ENCODE measurements at places on chromosomes 1 and 21.

DNA sequence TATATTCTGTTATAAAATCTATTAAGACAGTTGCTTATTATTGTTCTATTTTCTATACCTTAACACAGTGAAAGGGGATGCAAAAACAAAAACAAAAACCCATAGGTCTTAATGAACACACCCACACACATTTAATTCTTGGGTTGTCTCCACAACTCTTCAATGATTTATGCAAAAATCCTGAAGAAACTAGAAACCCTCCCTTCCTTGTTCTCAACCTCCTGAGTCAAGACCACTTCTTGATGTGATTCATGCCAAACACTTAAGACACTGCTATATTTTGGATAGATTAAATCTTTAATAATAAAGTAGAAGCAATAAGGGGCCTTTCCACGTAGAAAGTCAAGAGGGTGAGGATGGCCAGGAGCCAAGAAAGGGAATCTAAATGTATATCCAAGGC, 23.4 kb downstream of the SCAF4 start:
- DNase-seq: no peak

- no peak for DNase-seq
Observed at GRCh38 chr1:21930629-21931170, 6.4 kb downstream of the HSPG2 start.

DNA sequence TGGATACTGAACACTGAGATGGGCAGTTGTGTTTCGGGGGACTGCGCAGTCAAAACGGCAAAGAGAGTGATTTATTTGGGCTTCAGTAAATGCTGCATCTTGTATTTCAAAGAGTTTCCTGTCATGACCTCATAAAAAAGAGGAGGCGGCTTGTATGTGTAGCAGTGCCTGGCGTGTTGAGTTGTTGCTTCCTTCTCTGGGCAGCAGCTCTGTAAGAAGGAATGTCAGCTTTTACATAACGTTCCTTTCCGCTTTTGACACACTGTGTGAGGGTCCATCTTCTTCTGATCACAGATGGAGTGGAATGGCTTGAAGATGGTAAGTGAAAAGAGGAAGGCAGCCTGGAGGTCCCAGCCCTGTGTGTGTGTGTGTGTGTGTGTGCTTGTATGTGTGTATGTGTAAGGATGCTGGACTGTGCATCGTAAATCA, 941 bp downstream of the ELAVL4 start:
- no peak for DNase-seq

DNA sequence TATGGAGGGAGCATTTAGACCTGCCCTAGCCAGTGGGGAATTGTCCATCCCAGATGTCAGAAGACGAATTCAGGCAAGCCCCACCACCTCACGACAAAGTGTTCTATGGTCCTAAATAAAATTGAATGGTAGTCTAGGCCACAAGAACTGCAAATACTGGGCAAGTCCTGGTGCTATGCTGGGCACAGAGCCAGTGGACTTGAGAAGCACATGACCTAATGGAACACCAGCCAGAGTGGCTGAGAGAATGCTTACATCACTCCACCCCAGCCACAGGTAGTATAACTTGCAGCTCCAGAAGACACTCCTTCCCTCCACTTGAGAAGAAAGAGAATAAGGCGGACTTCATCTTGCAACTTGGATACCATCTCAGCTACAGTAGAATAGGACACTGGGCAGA, 567.3 kb upstream of the CXADR start:
- no peak for DNase-seq

DNA sequence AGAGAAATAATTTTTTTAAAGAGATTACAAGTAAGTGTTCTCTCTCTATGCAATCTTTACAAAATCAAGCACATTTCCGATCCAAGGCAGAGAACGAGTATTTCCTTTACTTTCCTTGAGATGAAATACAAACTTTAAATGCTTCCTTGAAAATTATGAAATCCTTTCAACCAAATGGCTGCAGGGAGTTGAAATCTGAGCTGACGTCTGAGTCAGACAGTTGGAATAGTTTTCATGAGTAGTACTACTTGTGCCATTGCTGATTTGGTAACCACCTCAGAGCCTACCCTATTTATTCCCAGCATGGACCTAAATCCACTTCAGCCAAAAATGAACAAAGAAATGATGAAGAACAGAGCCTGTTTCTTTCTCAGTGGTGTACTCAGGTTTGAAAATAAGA, 183.6 kb downstream of the GIPC2 start:
- no peak for DNase-seq

DNA sequence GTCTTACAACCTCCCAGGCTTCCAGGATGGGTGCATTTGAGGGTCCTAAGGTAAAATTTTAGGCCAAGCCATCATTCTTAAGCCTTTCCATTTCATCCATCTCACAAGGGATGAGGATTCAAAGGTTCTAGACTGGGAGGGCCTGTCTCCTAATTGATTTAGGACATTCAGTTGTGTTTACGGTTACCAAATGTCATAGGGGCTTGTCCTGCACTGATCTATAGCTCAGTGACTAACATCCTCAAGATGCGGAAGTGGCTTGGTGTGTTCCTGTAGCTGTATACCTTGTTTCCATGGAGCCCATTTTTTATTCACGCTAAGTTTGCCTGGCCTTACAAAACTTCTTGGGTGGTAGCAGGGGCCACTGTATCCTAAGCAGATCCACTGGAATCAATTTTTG, 52.8 kb downstream of the DUSP10 start:
- no peak for DNase-seq

DNA sequence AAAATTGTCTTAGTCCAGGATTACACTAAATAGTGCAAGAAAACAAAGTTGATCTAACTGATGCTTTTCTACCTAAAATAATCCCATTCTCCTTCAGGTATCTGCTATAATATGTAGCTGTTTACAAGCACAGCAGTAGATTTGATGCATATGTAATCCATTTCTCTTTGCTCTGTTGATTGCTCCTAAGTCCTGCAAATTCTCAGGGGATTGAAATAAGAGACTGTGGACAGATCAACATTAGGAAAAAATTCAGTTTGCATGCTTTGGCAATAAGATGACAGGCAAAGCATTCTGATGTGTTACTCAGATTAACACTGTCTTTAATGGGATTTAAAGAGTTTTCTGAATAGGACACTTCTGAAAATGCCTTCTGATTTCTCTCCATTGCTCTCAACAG, 34.7 kb downstream of the RNF11 start:
- DNase-seq: no peak

DNA sequence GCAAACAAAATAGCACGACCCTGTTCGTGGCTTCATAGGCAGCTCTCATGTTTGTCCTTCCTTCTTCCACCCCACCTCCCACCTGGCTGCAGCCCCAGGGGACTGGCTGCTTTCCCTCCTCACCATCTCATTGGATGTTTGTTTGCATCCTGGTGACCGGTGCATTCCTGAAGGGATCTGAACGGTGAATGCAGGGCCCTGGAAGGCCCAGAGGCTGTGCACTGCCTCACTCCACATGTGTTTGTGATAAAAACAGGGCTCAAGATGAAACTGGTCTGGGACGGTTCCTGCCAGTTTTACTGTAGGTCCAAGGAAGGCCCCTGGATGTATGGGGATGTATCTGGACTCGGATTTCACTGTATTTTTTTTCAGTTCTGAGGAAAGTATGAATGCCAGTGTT, 42.8 kb downstream of the CNN3 start:
- no peak for DNase-seq

GRCh38 chr1:8604041-8604945, 213.1 kb downstream of the RERE start:
- DNase-seq: no peak

- DNase-seq: no peak
Observed at GRCh38 chr1:54352755-54353154, 53.4 kb downstream of the SSBP3 start.

- DNase-seq: no peak
Observed at GRCh38 chr1:61895175-61895574, 152.9 kb downstream of the PATJ start.

GRCh38 chr1:218421531-218421930, 76.4 kb downstream of the TGFB2 start:
- no peak for DNase-seq

- no peak for DNase-seq
Observed at GRCh38 chr1:233337505-233337904, 10.0 kb downstream of the MAP3K21 start.

GRCh38 chr1:72037745-72038343, 244.5 kb downstream of the NEGR1 start:
- no peak for DNase-seq
